ENCODE measurements at places on chromosomes 11 and 22. TPM values are rescaled to one million over a fixed set of nuclear protein-coding genes. Genes with fewer than 3 reads are reported as not detected.

Gene SHANK3
- total RNA-seq: 13.1 TPM

Gene TPBGL
- 0.31 TPM for total RNA-seq

Gene CHRNA10
- total RNA-seq: 2.9 TPM

Gene CCDC116
- 0.21 TPM for total RNA-seq

Gene NXPE4
- not detected for total RNA-seq

GRCh38 chr22:23893121-23893944 is 850 bp upstream of the MIF start:
- no peaks in the 10 kb centered on the region for H3K27me3 ChIP-seq
- peaks cover 6% of the 10 kb centered on the region for H3K4me1 ChIP-seq
- peak overlapping the region; percentile 96 for H3K27ac ChIP-seq
- H3K4me3 ChIP-seq: peak overlapping the region; percentile 95
- DNase-seq: no peak
- H3K36me3 ChIP-seq: peaks cover 8% of the 10 kb centered on the region

DNA sequence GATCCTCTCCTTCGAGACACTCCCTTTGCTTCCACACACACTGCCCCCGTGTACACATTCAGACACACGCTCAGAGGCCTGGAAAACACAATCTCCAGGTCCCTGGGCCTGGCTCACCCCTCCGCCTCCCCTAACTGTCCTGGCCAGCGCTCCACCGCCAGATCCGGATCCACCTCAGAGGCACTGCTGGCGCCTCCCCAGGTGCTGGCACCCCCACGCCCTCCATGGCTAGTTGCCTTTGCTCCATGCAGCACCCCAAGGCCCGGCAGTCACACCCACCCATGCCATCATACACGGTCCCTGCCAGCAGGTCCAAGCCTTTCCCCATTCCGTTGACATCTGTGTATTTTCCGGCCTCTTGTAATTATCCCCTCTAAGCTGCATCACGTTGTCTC is 11.1 kb downstream of the SPTBN2 start:
- DNase-seq: no peak
- peak overlapping the region; percentile 87 for H3K4me3 ChIP-seq
- peak overlapping the region; percentile 98 for H3K27ac ChIP-seq
- peaks cover 23% of the 10 kb centered on the region for H3K4me1 ChIP-seq
- H3K27me3 ChIP-seq: no peaks in the 10 kb centered on the region

- no peak for DNase-seq
- H3K36me3 ChIP-seq: no peaks in the 10 kb centered on the region
- peaks cover 36% of the 10 kb centered on the region for H3K27me3 ChIP-seq
- H3K4me1 ChIP-seq: no peaks in the 10 kb centered on the region
- no peak overlapping the region for H3K4me3 ChIP-seq
Observed at GRCh38 chr11:118304227-118304567, 333 bp upstream of the CD3E start.

DNA sequence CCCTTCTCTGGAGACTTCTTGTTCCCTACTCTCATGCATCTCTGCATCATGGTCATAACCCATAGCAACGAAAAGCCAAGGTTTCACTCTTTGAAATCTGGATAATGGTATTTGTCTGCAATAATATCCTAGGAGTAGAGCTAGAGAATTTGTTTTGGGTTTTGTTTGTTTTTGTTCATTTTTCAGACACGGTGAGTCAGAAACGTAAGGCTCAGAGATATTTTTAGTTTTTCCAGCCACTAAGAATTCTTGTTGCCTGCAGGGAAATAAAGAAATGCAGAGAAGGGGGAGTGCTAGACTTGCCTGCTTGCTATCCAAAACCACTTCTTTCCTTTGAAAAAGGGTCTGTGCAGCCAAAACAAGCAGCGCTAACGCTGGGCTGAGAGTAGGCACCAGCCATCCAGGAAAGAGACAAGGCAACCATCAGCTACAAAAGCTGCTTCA is 26.0 kb downstream of the POU2AF3 start:
- H3K4me3 ChIP-seq: no peak overlapping the region
- peaks cover 7% of the 10 kb centered on the region for H3K4me1 ChIP-seq
- no peaks in the 10 kb centered on the region for H3K27me3 ChIP-seq
- H3K27ac ChIP-seq: no peak overlapping the region
- no peaks in the 10 kb centered on the region for H3K36me3 ChIP-seq
- no peak for DNase-seq

- H3K27ac ChIP-seq: no peak within 1 kb of the TSS
- H3K36me3 ChIP-seq: no peaks in the 10 kb centered on the region
- peaks cover 4% of the 10 kb centered on the region for H3K27me3 ChIP-seq
- H3K4me1 ChIP-seq: no peaks in the 10 kb centered on the region
Observed at GRCh38 chr11:124041254-124041653, at the start of gene OR10G7. Gene OR10G7 (minus strand): TSS chr11:124041325. CDS start chr11:124039001, 2,324 bp downstream.

DNA sequence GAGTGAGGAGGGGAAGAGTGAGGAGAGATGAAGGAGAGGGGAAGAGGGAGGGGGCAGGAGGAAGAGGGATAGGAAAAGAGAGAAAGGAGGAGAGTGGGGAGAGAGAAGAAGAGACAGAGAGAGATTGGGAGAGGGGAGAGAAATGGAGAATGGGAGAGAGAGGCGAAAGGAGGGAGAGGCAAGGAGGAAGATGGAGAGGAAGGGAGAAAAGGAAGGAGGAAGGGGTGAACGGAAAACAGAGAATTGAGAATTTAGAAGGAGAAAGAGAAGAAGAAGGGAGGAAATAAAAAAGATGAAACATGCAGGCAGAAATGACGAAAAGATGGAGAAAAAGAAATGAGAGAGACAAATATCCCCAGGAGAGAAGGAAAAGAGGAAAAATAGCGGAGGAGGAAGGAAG is 502.8 kb downstream of the MN1 start:
- DNase-seq: no peak
- H3K27me3 ChIP-seq: peaks cover 55% of the 10 kb centered on the region
- peaks cover 42% of the 10 kb centered on the region for H3K4me1 ChIP-seq
- peak overlapping the region; percentile 42 for H3K4me3 ChIP-seq
- no peak overlapping the region for H3K27ac ChIP-seq

DNA sequence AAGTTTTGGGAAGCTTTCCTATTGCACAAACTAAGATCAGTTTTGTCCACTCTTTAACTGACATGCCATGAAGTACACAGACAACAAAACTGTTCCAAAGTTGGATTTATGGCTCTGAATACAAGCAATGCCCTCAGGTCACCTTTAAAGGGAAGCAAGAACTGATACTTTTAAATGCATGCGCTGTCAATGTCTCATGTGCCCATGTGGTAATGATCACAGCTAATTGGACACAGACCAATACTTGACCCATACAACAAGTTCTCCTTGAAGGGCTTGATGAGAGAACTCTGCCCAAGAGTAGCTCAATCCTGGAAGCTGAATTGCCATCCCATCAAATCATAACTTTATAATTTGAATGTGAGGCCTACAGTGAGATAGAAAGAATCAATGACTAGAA is 624.9 kb downstream of the ETS1 start:
- H3K36me3 ChIP-seq: no peaks in the 10 kb centered on the region
- no peaks in the 10 kb centered on the region for H3K27me3 ChIP-seq
- no peak for DNase-seq
- peaks cover 16% of the 10 kb centered on the region for H3K4me1 ChIP-seq

GRCh38 chr22:38097557-38098409 is 12.7 kb downstream of the BAIAP2L2 start:
- no peaks in the 10 kb centered on the region for H3K27me3 ChIP-seq
- no peak overlapping the region for H3K27ac ChIP-seq
- H3K4me1 ChIP-seq: peaks cover 10% of the 10 kb centered on the region
- peak; percentile 68 for DNase-seq
- H3K36me3 ChIP-seq: peaks cover 12% of the 10 kb centered on the region

GRCh38 chr11:69567951-69568808 is 72.8 kb upstream of the CCND1 start:
- no peak overlapping the region for H3K27ac ChIP-seq
- H3K4me1 ChIP-seq: no peaks in the 10 kb centered on the region
- no peaks in the 10 kb centered on the region for H3K36me3 ChIP-seq
- DNase-seq: no peak

DNA sequence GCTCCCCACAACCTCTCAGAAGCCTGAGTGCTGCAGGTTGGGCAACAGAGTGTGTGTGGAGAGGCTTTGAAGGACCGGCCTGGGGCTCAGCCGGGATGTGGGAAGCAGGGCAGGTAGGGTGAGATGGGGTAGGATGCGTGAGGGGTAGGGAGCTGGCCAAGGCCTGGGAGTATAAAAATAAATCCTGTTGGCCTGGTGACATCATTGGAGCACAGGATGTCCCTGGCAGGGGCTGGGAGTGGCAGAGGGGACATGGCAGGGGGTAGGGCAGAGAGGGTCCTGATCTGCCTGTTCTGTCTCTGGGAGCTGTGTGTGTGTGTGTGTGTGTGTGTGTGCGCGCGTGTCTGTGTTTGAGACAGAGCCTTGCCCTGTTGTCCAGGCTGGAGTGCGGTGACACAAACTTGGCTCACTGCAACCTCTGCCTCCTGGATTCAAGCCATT is 28.6 kb downstream of the TEF start:
- no peak overlapping the region for H3K27ac ChIP-seq
- H3K27me3 ChIP-seq: no peaks in the 10 kb centered on the region
- no peaks in the 10 kb centered on the region for H3K36me3 ChIP-seq
- DNase-seq: no peak
- peaks cover 14% of the 10 kb centered on the region for H3K4me1 ChIP-seq

DNA sequence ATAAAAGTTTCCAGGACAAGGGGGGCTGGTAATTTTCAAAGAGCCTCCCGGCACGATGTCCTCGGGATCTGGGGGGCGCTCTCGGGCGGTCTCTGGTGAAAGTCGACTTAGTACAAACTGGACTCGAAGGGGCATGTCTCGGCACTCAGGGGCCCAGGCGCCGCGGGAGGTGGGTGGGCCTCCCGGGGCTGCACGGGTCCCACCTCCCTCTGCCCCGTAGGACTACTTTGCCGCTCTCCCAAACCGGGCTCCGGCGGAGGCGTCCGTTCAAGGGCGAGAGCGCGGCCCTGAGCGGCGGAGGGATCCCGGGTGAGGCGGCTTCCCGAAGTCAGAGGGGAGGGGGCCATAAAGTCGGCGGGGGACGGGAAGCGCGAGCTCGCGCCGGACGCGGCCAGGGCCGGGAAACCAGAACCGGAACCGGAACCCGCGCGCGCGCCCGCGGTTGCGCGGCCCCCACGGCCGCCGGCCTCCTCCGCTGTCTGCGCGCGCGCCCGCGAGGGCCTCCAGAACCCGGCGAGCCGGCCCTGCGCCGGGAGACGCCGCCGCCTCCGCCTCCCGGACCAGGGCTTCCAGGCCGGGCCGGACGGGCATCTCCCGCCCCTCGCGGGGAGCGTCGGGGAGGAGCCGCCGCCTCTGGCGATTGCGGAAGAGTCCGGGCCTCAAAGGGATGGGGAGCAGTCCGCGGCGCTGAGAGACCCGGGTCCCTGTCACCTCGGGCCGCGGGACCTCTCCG is at the start of gene ARHGEF12:
Gene ARHGEF12 (plus strand): TSS at position 506 of the 733 bp plus-strand sequence. CDS start 831 bp downstream, outside the sequence.
- peak within 1 kb of the TSS; percentile 92 for H3K27ac ChIP-seq
- H3K27me3 ChIP-seq: no peaks in the 10 kb centered on the region
- peaks cover 26% of the 10 kb centered on the region for H3K4me1 ChIP-seq
- no peaks in the 10 kb centered on the region for H3K36me3 ChIP-seq
- peak; percentile 96 for DNase-seq

DNA sequence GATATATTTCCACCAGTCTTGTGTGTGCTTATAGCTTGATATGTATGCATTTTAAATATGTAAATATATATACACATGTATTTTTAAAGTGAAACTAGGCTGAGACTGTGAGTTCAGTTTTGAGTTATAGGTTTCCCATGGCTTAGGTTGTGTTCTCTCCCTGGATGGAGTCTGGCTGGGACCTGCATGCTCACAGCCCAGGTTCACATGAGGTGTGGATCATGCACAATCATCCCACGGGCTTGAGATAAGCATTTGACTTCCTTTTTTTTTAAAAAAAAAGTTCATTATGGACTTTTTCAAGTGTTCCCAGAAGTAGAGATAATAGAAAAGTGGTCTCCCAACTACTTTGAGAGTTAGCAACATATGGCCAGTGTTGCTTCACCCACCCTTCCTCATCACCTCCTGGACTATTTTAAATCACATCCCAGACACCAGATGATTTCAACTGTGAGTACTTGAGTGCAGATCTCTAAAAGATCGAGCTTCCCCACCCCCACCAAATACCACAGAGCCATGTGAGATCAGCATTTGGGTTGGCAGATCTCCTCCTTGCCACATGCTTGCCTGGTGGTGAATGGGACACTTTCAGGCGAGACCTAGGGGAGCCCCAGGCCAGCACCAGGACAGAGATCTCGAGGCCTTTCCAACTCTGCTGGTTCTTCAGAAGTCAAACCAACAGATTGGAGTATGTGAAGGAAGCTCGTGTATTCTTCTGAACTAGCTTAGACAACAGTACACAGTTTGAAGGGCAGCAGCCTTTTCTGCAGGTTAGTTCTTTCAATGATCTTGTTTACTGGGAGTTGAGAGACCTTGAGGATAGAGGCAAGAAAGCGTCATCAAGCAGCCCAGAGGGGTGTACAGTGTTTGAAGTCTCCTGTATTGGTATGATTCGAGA is 15.9 kb downstream of the MED15 start:
- peaks cover 29% of the 10 kb centered on the region for H3K36me3 ChIP-seq
- H3K4me3 ChIP-seq: no peak overlapping the region
- peaks cover 36% of the 10 kb centered on the region for H3K4me1 ChIP-seq
- no peak for DNase-seq
- H3K27ac ChIP-seq: peak overlapping the region; percentile 59
- no peaks in the 10 kb centered on the region for H3K27me3 ChIP-seq

DNA sequence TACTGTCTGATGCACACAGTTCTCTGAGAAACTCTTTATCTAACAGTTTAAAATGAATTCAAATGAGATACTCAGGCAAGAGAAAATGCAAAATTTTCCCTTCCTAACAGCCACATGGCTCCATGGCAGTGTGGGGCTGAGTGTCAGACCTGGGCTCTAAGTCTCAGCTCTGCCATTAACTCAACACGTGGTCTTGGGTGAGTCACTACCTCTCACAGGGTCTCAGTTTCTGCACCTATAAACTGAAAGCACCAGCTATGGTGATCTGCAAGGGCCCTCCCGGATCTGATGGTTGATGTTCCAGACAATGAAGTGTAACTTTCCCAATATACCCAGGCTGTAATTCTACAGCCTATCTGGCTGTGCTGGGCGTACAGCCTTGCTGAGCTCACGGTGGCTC is 70.5 kb downstream of the KCNC1 start:
- H3K27ac ChIP-seq: no peak overlapping the region
- no peak for DNase-seq
- H3K4me3 ChIP-seq: no peak overlapping the region
- peaks cover 4% of the 10 kb centered on the region for H3K4me1 ChIP-seq
- no peaks in the 10 kb centered on the region for H3K36me3 ChIP-seq

GRCh38 chr11:56740107-56740506 is 8.4 kb downstream of the OR9G4 start:
- no peak overlapping the region for H3K4me3 ChIP-seq
- no peak overlapping the region for H3K27ac ChIP-seq
- no peaks in the 10 kb centered on the region for H3K4me1 ChIP-seq
- DNase-seq: no peak
- H3K27me3 ChIP-seq: no peaks in the 10 kb centered on the region

- no peak for DNase-seq
- H3K4me1 ChIP-seq: no peaks in the 10 kb centered on the region
- H3K36me3 ChIP-seq: peaks cover 3% of the 10 kb centered on the region
- H3K27me3 ChIP-seq: peaks cover 4% of the 10 kb centered on the region
- no peak overlapping the region for H3K27ac ChIP-seq
- no peak overlapping the region for H3K4me3 ChIP-seq
Observed at GRCh38 chr11:16278979-16279378, 77.4 kb downstream of the SOX6 start.
